ENCODE measurements at places on chromosomes 5 and 9.

DNA sequence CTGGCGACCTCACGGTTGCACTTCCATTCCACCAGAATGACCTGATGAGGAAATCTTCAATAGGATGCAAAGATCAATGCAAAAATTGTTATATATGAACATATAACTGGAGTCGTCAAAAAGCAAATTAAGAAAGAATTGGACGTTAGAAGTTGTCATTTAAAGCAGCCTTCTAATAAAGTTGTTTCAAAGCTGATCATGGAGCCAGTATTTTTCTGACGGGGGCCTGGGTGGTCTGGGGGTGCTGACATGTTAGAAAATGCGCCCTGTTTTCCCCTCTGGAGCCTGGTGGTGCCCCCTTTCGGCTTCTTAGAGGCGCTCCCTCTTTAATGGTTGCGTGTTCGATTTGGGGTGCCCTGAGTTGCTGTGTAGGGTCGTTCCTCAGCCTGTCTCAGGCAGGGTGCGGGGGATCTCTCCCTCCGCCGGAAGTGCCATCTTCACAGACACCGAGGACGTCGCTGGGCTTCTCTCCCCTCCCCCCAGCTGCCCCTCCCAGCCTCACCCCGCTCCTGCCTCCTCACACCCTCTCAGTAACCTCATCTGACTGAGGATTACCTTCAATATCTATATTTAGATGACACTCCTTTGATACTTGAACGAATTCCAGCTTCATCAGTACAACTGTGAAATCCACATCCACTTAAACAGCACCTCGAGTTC, 18.3 kb downstream of the PTGES2 start:
- DNase-seq = no peak

- DNase-seq = no peak
Observed at GRCh38 chr9:104900871-104901270, 27.1 kb downstream of the ABCA1 start.

DNA sequence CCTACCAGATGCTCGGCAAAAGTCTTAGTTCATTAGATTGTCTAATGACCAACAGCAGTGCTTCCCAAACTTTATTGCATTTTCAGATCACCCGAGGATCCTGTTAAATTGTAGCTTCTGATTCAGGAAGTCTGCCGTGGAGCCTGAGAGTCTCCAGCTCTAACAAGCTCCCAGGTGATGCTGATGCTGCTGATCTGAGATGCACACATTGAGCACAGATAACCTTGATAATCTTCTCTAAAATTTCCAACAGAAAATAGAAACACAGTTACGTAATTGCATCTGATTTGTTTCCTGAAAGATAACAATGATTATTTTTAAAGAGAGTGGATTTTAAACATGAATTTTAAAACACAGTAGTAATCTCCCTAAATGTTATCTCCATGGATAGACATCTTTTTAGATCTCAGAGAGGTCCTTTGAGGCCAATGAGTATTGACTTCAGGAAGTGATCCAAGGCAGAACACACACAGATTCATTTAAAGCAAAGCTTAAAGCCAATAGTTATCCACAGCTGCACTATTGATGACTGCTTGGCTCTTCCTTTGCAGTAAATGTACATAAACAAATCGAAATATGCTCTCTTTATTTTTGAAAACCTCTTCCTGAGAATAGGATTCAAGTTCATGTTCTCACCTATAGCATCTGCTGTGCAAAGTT, 122.8 kb upstream of the TNPO1 start:
- DNase-seq = no peak

DNA sequence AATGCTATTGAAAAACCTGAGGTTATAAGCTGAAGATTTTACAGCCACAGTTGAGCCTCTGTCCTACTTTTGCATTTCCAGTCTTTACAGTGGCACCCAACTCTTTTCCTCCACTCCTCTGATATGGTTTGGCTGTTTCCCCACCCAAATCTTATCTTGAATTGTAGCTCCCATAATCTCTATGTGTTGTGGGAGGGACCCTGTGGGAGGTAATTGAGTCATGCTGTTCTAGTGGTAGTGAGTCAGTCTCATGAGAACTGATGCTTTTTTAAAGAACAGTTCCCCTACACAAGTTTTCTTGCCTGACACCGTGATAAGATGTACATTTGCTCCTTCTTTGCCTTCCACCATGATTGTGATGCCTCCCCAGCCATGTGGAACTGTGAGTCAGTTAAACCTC, 646.1 kb upstream of the SEMA6A start:
- no peak for DNase-seq

- no peak for DNase-seq
Observed at GRCh38 chr9:136292591-136293448, 11.1 kb downstream of the CCDC187 start.

All from NCI-H1436 (cell line).